GM23248 (cell line): ENCODE measurements at places on chromosomes 12 and 14. TPM values are rescaled to one million over a fixed set of nuclear protein-coding genes. Genes with fewer than 3 reads are reported as not detected.

Gene TMEM132D
- not detected in 2 replicates for total RNA-seq

Gene RNASE1
- not detected in 2 replicates for total RNA-seq

Gene DAO
- total RNA-seq = not detected in 2 replicates

Gene OR4E2
- not detected in 2 replicates for total RNA-seq

Gene UNG
- total RNA-seq = 27.3 and 38.6 TPM in 2 replicates

Gene LIN7A
- total RNA-seq = 1.0 and 1.5 TPM in 2 replicates

Gene ZBTB1
- 46.9 and 60.0 TPM in 2 replicates for total RNA-seq

Gene LPAR5
- not detected in 2 replicates for total RNA-seq

Gene ZNF891
- 0.43 and 0.63 TPM in 2 replicates for total RNA-seq

Gene LRRK2
- 7.0 and 17.1 TPM in 2 replicates for total RNA-seq
